ENCODE measurements at places on chromosomes 5 and 9.

- no peak for DNase-seq
These were observed 61.1 kb upstream of the PALM2AKAP2 start for GRCh38 chr9:109718861-109719260.

DNA sequence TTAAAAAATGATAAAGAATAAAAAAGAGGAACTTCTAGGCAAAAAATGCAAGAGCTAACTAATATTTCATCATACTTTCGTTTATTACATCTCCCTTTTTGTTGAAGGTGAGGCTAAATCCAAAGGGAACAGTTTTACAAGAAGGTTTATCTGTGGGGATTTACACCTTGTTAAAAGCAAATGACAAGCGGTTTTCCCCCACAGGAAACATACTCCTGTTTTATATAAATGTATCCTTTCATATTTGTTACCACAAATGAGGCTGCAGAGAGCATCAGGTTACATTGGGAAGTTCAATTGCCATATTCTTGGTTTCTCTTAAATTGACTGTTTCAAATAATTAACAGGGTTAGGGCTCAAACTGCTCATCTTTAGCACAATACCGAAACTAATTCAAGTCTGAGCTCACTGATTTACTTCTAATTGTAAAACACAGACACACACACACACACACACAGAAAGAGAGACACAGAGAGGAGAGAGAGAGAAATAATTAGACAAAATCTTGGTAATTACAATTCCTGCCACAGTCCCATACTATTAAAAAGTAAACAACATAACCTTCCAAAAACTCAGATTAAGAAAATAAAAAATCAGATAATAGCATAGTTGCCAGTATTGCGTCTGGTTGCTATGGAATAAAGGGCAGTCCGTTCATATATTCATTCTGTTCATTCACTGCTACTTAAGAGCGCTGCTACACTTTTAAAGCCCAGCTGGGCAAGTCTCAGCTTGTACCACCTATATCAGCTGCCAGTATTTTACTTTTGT is 17.1 kb downstream of the RFX3 start:
- DNase-seq, result peak; percentile 47

GRCh38 chr9:114416290-114416689 is 28.5 kb upstream of the AKNA start:
- no peak for DNase-seq

GRCh38 chr5:66597183-66597757 is 1.1 kb downstream of the MAST4 start:
- DNase-seq, result peak; percentile 41

- peak; percentile 28 for DNase-seq
These were observed 135.8 kb downstream of the PCSK1 start for GRCh38 chr5:96297290-96297689.

- no peak for DNase-seq
These were observed 114.4 kb downstream of the TENT4A start for GRCh38 chr5:6827526-6828219.

DNA sequence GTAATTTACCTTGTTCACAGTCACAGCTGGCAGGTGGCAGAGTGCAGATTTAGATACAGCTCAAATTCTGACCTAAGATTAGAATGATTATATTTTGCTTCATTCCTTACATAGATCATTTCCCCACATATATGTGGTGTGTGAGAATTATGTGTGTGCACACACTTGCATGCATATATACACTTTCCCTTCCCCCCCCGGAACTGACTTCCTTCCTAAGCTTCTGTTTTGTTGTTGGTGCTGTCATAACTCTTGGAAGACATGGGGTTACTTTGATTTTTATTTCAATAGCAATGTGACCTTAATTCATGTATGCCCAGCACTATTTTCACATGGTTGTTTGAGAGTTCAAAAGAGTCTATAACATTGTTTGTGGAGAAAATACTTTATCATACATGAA is 112.8 kb downstream of the CMYA5 start:
- no peak for DNase-seq

DNA sequence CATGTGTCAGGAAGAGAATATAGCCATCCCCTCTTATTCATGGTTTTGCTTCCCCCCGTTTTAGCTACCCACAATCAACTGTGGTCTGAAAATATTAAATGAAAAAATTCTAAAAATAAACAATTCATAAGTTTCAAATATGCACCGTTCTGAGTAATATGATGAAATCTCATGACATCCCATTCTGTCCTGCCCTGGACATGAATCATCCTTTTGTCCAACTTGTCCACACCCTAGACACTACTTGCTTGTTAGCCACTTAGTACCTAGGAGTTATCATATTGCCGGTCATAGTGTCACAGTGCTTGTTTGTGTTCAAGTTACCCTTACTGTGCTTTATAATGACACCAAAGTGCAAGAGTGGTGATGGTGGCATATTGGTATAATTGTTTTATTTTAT is 113.5 kb downstream of the CAAP1 start:
- DNase-seq, result peak; percentile 33

GRCh38 chr5:1285141-1285540 is 9.7 kb downstream of the TERT start:
- no peak for DNase-seq

- peak; percentile 22 for DNase-seq
These were observed 39.8 kb upstream of the CCDC112 start for GRCh38 chr5:115336201-115336720.

DNA sequence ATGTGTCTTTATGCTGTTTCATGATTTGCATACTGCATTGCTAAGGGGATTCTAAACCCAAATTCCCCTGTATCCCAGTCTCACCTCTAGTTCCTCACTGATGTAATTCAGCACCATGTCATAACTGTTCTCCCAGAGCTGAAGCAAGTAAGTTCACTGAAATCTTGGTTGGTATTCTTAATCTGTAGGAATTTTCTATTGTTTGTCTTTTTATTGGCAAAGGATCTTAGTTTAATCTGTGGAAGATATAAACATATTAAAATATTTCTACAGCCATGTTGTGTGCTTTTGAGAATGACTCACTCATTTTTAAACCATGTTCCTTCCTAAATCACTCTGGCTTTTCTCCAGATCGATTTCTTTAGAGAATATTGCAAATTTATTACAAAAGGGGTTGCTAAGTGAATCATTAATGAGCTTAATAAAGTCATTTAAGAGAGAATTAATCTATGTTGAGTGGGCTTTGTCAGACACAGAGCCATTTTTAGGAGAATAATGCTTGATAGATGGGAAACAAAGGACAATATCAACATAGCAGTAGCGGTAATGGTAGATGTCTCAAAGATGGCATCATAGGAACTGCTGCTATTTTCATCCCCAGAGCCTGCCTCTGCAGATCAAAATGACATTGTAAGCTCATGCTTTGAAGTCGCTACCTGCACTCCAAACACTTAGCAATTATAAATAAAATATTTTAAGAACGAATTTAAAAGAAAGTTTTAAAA is 110.0 kb downstream of the ENC1 start:
- no peak for DNase-seq

DNA sequence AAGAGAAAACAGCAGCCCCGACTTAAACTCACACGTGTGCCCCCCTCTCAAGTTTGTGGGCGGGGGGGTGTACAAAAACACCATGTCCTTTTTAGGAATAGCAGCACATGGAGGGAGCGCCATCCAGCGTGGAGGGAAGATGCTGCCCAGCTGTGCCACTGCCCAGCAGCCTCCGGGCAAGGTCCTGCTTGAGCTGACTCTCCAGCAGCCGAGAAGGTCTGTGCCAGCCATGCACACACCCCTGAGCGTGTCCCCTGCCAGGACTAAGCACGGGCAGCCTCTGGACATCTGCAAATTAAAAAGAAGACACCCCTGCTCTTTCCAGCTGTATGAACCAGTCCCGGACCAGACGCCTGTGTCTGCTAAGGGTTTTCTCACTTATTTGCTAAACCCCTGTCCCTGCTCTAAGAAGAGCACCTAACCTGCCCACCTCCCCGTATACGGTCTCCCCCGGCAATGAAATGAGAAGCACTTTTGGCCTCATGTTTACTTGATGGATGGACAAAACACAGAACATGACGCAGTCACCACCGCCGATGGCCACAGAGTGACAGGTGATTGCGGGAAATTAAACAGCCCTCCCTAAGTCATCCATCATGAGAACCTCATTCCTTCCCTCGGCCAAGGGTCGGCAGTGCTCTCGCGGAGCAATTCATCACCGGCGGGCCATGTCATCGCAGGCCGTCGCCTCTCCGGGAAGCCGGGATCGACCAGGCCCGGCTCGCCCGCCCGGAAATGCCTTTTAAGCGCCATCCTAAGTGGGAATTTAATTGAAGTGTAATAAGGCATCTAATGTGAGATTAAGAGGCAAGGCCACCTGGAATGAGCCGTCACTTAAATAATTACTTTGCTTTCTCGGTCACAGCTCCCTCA is 96.9 kb downstream of the OLFM1 start:
- no peak for DNase-seq

DNA sequence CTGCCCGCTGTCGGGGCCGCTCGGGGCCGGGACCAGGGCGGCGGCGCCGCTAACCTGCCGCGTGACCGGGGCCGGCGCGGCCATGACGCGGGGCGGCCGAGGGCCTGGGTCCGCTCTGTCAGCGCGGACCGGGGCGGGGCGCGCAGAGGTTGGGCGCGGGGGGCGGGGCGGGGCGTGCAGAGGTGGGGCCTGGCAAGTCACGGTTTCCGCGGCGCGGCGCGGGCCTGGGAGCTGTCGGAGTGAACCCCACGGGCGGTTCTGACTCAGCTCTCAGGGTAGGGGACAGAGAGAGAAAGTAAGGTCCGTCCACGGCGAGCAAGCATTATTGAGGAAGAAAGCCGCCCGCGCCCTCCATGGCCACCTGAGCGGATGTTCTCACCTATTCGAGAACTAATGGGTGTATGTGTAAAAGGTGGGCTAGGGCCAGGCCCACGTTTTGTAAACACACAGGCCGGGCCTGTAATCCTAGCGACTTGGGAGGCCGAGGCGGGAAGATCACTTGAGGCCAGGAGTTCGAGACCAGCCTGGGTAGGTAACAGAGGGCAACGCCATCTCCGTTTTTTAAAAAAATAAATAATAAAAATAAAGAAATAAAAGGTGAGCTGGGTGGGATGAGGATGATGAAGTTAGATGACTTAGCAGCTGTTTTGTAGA is at the start of gene PRXL2C:
TSS of gene PRXL2C (minus strand) at position 120 of the 654 bp plus-strand sequence. CDS start at position 84, 36 bp downstream.
- DNase-seq, result peak; percentile 66

GRCh38 chr5:54936201-54936600 is 49.2 kb downstream of the ESM1 start:
- DNase-seq, result no peak

GRCh38 chr5:10662083-10662482 is 98.2 kb downstream of the ANKRD33B start:
- DNase-seq, result no peak

GRCh38 chr5:5933651-5934050 is 444.7 kb downstream of the MED10 start:
- DNase-seq, result no peak

- DNase-seq, result peak; percentile 5
These were observed 180.8 kb downstream of the GOLPH3 start for GRCh38 chr5:31993165-31993961.

GRCh38 chr9:92974761-92975755 is 27.7 kb downstream of the FGD3 start:
- no peak for DNase-seq

DNA sequence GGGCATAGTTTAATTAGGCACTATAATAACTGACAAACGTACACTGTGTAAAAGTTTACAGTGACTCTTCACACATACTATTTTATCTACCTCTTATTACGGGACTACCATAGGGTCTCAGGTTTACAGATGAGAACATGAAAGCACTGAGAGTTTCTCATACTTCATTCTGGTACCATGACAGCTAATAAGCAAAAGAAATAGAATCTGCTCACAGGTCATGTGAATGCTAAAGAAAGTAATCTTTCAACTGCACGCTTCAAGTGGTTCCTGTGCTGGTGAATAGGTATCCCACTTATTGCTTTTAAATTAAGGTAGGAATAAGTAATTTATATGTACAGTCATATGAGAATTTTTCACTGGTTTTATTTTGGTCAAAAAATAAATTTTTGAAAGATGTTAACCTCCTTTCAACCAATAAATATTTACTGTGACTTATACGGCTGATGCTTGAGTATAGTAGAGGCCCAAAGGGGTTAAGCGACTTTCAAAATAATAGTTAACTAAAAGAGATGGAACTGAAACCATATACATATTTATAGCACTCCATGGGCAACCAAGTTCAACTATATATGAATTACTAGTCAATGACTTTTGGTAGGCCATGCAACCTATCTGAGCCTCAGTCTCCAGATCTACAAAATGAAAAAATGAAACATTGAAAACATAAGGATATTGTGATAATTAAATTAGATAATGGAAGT is 8.1 kb downstream of the CDKN2A start:
- DNase-seq, result no peak

- peak; percentile 91 for DNase-seq
These were observed at the start of gene MRPL22 for GRCh38 chr5:154940772-154941620. Gene MRPL22 (plus strand): TSS chr5:154941073. CDS start chr5:154941111, 38 bp downstream.

- DNase-seq, result peak; percentile 61
These were observed 140.5 kb downstream of the SLIT3 start for GRCh38 chr5:169160405-169160901.

- no peak for DNase-seq
These were observed 59.1 kb downstream of the C9orf152 start for GRCh38 chr9:110148891-110149290.

DNA sequence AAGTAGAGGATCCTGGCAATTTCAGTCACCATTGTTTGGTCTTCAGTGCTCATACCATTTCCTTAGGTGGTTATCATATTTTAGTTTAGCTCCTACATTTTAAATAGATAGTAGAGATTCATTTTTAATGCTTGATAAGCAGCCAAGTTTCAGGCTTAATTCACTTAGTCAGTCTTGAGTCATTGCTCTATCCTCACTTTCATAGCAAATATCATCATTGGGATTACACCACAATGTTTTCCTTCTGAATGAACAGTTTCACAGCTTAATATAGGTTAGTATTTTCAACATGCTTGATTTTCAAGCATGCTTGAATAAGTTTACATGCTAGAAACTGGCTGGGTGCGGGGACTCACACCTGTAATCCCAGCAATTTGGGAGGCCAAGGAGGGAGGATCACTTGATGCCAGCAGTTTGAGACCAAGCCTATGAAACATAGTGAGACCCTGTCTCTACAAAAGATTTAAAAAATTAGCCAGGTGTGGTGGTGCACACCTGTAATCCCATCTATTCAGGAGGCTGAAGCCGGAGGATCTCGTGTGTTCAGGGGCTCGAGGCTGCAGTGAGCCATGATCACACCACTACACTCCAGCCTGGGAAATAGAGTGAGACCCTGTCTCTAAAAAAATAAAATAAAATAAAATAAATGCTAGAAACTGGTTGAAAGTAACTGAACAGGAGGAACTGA is 339.9 kb downstream of the ADGRV1 start:
- DNase-seq, result peak; percentile 63

GRCh38 chr5:36887532-36887931 is 11.0 kb downstream of the NIPBL start:
- DNase-seq, result peak; percentile 74

- peak; percentile 78 for DNase-seq
These were observed 382.3 kb downstream of the ACTL7B start for GRCh38 chr9:108473209-108474112.

DNA sequence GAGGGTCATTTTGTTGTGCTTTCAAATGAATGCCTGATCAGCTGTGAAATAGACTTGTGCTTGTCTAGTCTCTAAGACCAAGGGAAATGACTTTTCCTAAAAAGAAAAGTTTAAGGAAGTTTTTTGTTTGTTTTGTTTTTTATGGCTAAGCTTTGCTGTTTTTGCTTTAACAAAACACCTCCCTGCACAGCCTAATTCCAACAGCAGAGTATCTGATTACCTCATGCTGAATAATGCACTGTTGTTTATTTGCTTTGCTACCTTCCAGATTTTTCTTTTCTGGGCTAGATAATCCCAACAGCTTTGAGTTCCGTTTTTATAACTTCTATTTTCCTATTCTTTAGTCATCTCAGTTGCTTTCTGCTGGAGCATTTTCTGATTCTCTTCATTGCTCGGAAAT is 95.8 kb downstream of the AOPEP start:
- no peak for DNase-seq

All from mammary epithelial cell (primary cell).